Sciatic nerve (tissue), 2 donors: ENCODE measurements at places on chromosomes 13 and 19.

DNA sequence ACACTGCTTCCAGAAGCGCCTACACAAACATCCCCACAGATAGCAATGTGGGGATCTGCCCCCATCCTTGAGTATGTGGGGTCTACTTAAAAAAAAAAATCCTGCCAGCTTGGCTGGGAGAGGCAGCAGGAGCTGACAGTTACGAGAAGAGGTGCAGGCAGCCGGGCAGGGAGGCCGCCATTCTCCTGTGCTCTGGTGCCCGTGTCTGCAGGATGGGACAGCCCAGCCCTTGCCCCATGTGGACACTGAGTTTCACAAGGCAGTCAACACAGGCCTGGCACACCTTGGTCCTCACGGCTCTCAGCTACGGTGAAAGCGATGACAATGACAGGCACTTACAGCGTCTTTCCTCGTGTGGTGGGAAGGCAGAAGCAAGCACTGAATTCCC lies 24.0 kb downstream of the MPND start:
- no peak for DNase-seq

GRCh38 chr13:59345311-59345710 lies 818.4 kb downstream of the DIAPH3 start:
- no peak for DNase-seq

DNA sequence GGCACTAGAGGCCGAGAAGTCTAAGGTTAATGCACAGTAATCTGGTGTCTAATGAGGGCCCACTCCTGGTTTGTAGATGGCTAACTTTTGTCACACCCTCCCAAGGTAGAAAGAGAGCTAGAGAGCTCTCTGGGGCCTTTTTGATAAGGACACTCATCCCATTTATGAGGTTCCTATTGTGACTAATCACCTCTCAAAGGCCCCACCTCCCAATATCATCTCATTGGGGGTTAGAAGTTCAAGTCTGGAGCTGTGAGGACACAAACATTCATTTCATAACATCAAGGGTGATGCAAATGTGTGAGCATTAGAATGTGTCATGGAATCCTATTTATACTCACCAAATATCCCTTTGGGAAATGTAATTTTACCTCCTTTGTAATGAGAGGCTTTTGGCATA lies 79.2 kb upstream of the SLC10A2 start:
- DNase-seq, result no peak

- DNase-seq, result no peak
Measured at GRCh38 chr19:54429545-54430227, 14.4 kb downstream of the TTYH1 start.

DNA sequence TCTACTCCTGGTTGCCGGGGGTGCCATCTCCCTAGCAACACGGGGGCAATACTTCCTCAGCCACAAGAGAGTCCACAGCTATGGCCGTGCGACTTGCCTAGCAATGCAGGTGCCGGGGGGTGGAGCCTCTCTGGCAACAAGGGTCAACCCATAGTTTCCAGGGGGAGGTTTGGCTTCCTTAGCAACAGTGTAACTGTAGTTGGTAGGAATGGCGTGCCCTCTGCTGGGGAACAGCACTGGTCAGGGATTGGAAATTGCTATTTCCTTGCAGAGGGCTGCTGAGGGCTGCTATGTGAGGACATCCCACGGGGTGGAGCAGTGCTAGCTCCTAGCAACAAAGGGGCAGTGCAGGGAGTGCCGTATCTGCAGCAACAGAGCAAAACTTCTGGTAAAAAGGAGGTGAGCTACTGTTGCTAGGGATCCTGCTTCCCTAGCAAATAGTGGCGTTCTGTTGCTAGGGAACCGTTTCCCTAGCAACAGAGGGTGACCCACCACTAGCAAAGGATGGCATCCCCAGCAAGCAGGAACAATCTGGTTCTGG lies 7.0 kb upstream of the TMC4 start:
- DNase-seq, result no peak

DNA sequence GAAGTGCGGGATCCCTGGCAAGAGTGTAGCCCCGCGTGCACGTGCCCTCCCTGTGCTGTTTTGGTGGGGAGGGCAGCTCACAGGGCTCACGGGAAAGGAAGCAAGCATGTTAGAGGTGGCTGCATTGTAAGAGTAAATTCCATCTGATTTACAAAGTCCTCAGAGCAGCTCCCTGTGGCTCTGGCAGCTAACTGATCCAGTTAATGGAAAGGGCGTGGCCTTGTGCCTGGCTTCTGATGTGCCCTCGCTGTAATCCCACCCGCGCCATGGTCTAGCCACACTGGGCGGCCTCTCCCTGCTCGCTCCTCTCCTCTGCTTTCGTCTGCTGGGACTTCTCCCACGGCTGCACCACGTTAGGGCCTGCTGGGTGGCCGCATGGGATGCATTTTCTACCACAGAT lies 258.5 kb downstream of the FGF9 start:
- DNase-seq, result no peak

GRCh38 chr19:1840541-1841115 lies 7.7 kb downstream of the REXO1 start:
- DNase-seq, result no peak

- no peak for DNase-seq
Measured at GRCh38 chr13:99381766-99382165, 74.6 kb upstream of the GPR183 start.

DNA sequence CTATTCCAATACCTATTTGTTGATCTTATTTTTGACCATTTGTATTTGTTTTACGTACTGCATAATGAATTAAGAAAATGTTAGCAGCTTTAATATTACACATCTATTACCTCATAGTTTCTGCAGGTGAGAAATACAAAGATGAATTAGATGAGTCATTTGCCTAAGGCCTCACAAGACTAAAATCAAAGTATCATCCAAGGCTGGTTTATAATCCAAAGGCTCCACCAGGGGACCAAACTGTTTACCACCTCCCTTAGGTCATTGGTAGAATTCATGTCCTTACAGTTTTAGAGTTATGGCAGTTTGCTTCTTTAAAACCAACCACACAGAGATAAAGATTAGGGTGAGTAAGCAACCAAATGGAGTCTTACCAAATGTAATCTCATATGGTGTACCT lies 848.1 kb downstream of the SLITRK6 start:
- DNase-seq, result no peak

GRCh38 chr13:26400545-26400944 lies 146.6 kb downstream of the CDK8 start:
- DNase-seq, result no peak

- peak; percentile 68 for DNase-seq
Measured at GRCh38 chr13:43786766-43787517, at the start of gene ENOX1. Gene ENOX1, minus strand, starts transcription at chr13:43786972.

GRCh38 chr13:20773194-20774080 lies at the start of gene EEF1AKMT1:
Gene EEF1AKMT1, minus strand, starts transcription at chr13:20773961. Its CDS starts 16,363 bp downstream, at chr13:20757598.
- peak; percentile 96 for DNase-seq

DNA sequence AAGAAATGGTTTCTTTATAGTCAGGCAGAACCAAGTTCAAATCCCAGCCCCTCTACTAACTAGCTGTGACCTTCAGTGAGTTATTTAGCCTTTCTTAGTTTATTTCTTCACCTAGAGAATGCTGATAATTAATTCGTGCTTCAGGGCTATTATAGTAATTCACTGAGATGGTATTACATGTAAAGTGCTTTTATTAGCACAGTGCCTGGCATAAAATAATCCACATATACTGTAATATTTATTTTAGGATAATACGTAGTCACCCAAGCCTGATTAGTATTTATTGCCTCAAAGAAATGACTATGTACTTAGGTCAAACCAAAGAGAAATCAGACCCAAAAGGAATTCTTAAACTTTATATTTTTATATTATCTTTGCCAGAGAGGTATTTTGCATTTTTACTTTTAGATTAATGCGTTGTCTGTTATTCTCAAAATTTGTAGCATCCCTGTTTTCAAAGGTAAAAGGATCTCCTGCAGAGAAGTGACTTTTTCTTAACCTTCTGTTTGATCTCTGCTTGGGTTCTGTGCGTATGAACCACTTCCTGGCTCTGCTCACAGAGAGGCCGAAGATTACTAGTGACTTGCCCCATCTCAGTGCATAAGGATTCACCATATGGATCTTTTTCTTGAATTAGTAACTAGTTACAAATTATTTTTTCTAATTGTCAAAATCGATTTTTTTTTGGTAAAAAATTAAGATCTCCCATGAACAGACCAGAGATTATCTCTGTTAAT lies 19.7 kb downstream of the UBAC2 start:
- no peak for DNase-seq

- DNase-seq, result no peak
Measured at GRCh38 chr13:110214637-110215036, 92.3 kb downstream of the COL4A1 start.

DNA sequence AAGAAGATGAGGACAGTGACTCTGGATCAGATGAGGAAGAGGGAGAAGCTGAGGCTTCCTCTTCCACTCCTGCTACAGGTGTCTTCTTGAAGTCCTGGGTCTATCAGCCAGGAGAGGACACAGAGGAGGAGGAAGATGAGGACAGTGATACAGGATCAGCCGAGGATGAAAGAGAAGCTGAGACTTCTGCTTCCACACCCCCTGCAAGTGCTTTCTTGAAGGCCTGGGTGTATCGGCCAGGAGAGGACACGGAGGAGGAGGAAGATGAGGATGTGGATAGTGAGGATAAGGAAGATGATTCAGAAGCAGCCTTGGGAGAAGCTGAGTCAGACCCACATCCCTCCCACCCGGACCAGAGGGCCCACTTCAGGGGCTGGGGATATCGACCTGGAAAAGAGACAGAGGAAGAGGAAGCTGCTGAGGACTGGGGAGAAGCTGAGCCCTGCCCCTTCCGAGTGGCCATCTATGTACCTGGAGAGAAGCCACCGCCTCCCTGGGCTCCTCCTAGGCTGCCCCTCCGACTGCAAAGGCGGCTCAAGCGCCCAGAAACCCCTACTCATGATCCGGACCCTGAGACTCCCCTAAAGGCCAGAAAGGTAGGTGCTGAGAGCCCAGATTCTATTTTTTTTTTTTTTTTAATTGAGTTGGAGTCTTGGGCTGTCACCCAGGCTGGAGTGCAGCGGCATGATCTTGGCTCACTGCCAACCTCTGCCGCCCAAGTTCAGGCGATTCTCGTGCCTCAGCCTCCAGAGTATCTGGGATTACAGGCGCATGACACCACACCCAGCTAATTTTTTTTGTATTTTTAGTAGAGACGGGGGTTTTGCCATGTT lies 2.3 kb downstream of the PPP1R15A start:
- no peak for DNase-seq

DNA sequence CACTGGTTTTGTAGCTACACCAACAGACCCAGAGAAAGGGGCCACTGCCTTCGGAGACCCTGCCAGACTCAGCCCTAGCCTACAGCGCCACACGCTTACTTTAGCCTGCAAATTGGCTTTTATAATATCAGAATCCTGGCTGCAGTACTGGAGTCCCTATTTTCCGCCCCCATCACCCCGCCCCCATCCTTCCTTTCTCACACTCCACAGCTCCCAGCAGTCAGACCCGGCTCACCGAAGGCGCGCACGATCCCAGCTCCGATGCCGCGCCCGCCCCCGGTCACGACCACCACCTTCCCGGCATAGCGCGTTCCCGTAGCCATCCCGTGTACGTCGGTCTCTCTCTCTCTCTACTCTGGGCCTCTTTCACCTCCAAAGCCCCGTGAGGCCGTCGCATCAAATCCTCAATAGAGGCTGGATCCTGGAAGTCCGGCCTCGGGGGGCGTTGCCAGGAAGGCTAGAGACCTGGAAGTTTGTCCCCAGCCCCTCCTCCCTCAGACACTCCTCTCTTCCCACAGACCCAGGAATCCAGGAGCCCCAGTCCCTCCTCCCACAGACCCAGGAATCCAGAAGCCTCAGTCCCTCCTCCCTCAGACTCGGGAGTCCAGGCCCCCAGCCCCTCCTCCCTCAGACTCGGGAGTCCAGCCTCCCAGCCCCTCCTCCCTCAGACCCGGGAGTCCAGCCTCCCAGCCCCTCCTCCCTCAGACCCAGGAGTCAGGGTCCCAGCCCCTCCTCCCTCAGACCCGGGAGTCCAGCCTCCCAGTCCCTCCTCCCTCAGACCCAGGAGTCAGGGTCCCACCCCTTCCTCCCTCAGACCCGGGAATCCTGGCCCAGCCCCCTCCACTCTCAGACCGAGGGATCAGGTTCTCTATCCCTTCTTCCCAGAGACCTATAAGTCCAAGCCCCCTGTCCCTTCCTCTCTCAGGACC lies at the start of gene HSD17B14:
Gene HSD17B14, minus strand, starts transcription at position 403 of the 929 bp plus-strand sequence. Its CDS starts 80 bp downstream, at position 323.
- peak; percentile 72 for DNase-seq

DNA sequence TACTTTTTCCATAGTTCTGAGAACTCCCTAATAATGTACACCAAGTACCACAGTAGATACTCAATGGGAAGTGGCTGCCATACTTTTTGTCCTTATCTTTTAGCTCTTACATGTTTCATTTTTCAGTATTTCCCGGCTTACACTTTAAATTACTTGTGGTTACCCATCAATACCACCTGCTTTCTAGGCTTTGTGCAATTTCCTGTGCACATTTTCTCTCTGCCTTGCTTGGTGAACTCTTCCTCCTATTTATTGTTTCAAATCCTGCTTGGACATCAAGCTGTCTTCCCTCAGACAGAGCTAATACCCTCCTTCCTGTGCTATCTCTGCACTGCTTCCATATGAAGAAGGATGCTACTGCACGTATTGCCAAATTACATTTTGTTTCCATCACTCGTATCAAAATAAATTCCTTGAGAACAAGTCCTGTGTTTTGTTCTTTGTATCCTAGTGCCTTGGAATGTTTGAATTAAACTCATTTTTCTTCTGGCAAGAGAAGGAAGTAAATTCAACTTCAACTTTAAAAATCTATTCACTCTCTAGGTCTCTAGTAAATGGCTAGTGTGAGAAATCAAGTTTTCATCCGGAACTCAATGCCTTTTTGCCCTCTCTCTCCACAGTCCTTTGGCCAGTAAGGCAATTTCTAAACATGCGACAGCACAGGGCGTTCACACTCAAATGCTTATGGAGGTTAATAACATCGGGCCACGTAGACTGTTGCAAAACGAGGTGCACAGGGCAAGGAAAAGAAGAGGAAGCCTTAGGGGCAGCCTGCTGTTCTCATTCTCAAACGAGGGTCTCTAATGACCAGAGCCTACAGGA lies 5.6 kb downstream of the ZAR1L start:
- DNase-seq, result no peak

DNA sequence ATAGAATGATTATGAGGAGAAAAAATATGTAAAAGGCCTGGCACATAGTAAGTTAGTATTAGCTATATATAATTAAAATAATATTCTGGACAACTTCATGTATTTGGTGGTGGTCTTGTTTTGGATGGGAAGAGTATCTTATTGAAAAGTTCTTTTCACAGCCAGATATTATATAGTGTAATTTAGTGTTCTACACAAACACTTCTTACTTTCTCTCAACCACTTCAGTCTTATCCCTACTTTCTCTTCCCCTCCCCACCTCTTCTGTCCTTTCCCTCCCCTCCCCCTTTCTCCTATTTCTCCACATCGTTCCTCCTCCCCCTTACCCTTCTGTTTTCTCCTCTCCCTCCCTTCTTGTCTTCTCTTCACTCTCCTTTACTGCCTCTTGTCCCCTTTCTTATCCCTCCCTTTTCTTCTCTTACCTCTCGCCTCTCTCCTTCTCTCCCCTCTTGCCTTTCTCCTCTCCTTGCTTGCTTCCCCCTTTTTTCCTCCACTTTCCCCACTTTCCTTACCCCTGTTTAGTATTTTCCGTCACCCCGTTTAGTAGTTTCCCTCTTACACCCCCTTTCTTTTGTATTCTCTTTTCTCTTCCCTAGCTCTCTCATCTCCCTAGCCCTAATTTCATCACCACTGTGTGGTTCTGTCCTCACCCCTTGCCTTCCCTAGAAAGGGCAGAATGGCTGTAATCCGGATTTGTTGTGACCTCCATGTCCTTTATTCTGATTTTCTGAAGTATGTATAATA lies 107.2 kb upstream of the MLNR start:
- DNase-seq, result no peak
